ENCODE measurements at places on chromosomes 2 and 18.
A peak's percentile ranks its signal among the peaks of the same experiment; 100 is the strongest.

DNA sequence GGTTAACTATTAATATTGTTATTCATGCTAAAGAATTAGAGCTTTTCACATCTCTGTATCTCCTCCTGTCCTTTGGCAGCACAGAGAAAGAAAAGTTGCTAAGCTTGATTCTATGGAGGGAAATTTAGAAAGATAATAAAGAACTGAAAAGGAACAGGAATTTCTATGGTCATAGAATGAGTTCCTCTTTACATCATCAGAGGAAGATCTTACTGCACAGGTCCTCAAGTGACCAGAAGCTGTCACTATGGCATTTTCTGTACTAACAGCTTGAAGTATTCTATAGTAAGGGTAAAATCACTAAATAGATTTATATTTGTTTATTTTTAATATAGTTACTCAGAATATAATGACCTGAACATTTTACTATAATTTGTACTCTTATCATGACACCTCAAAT is 6.0 kb upstream of the PRKD3 start:
- DNase-seq = no peak

DNA sequence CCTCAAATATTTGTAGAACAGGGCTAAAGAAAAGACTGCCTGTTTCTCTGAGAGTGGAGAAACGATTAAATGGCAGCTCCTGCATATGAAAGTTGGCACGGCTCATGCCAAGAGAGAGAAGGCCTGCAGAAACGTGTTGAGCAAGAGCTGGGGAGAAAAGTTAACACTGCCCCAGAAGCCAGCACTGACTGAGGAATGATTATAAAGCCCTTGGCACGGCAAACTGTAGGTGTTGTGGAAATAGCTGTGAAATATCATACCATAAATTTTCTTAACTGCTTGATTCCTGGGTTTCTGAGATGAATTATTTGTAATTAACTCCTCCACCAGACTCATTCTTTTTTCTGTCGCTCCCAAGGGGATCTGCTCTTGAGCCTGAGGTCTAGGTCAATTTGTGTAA is 4.3 kb downstream of the FRZB start:
- no peak for DNase-seq

DNA sequence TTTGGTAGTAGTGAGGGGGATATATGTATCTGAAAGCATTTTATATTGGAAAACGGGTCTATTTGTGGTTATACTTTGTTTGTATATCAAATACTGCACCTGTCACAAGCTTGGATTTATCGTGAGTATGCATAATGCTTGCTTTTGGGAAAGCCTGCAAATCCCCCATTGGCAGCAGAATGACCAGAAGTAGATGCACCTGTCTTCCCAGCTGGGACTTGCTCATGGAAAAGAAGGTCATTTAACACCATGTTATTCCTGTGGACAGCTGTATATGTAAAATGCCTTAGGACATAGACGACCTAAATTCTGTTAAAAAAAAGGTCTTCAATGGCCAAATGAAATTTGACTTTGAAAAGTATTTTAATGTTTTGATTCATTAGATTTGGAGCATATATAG is 599.4 kb downstream of the XIRP2 start:
- DNase-seq = no peak

- DNase-seq = peak; percentile 2
Measured at GRCh38 chr2:154623819-154624218, 74.7 kb upstream of the KCNJ3 start.

GRCh38 chr2:149213764-149214493 is 116.5 kb upstream of the LYPD6 start:
- no peak for DNase-seq

DNA sequence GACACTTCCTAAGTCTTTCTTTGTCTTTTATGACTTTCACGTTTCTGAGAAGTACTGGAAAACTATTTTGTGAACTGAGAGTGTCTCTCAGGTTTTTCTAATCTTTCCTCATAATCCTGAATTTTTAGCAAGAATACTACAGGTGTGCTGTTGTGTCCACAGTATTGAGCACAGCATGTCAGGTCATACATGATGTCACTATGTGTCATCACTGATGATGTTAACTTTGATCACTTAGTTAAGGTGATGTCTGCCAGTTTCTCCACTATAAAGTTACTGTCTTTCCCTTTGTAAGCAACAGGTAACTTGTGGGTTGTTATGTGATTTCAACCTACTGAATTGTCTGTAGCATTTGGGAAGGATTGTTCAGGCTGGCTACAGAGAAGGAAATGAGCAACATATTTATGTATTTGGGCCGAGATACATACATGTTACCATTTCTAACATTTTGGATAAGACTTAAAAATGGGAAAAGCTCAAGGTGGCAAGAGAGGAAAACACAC is 11.1 kb downstream of the MATN3 start:
- DNase-seq = no peak

- DNase-seq = no peak
Measured at GRCh38 chr18:51603551-51603950, 406.1 kb upstream of the MEX3C start.

GRCh38 chr2:154243685-154244084 is 372.0 kb downstream of the GALNT13 start:
- no peak for DNase-seq

GRCh38 chr18:46518438-46518837 is 138.6 kb downstream of the LOXHD1 start:
- peak; percentile 8 for DNase-seq

DNA sequence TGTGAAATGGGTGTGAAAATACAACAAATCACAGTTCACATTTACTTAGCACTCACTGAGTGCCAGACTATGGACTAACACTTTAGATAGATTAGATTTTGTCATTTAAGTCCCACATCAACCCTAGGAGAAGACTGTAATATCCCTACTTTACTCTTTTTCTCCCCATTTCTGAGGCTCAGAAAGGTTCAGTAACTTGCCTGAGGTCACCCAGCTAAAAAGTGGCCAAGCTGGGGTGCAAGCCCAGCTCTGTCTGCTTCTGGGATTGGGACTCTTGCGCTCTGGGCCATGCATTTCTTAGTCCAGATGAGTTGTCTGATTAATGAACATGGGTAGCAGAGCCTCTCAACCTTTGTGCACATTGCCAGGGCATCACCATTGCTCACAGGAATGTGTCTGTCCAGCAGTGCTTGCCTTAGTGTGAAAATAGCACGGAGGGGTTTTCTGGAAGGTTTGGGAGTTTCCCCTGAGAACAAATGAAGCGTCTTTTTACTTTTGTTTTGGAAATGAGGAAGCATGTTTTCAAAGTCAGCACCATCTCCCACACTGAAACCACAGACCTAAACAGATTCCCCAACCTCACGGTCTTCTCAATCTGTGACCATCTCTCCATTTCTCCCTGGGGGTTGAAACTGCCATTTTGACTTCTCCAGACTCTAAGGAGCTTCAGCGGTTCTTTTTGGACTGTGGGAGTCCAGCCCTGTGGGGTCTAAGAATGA is 31.9 kb downstream of the NRP2 start:
- DNase-seq = no peak

- DNase-seq = peak; percentile 58
Measured at GRCh38 chr2:148582679-148583511, 61.7 kb upstream of the EPC2 start.

DNA sequence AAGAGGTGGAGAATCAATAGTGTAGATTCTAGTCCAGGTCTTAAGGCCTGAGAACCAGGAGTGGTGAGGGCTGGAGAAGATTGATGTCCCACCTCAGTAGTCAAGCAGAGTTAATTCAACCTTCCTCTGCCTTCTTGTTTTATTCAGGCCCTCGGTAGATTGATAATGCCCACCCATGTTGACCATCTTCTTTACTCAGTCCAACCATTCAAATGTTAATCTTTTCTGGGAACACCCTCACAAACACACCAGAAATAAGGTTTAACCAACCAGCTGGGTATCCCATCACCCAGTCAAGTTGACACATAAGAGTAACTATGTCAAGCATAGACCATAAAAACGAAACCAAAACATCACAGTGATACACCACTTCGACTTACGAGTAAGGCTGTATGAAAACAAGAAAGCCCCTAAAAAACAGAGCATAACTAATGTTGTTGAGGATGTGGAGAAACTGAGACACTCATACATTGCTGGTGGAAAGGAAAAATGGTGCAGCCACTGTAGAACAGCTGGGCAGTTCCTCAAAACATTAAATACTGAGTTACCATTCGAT is 57.5 kb downstream of the SLC35F5 start:
- no peak for DNase-seq

DNA sequence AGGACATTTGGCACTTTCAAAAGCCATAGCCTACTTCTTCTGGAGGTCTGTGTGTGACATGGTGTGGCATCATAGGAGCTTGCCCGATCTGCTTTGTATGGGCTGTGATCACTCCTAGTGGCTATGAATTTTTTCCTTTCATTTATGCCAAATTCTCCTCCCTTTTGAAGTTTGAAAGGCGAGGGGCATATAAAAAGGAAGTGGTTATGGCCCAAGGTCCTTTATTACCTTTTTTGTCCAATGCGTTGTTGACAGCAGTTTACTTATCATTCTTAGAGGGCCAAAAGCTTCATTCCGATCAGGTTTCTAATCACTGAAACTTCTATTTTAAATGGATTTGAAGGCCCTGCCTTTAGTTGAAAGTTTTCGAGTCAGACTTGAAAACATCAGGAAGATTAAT is 224.3 kb upstream of the FOSL2 start:
- DNase-seq = no peak

GRCh38 chr18:75330308-75330707 is 97.2 kb downstream of the SMIM21 start:
- DNase-seq = no peak

DNA sequence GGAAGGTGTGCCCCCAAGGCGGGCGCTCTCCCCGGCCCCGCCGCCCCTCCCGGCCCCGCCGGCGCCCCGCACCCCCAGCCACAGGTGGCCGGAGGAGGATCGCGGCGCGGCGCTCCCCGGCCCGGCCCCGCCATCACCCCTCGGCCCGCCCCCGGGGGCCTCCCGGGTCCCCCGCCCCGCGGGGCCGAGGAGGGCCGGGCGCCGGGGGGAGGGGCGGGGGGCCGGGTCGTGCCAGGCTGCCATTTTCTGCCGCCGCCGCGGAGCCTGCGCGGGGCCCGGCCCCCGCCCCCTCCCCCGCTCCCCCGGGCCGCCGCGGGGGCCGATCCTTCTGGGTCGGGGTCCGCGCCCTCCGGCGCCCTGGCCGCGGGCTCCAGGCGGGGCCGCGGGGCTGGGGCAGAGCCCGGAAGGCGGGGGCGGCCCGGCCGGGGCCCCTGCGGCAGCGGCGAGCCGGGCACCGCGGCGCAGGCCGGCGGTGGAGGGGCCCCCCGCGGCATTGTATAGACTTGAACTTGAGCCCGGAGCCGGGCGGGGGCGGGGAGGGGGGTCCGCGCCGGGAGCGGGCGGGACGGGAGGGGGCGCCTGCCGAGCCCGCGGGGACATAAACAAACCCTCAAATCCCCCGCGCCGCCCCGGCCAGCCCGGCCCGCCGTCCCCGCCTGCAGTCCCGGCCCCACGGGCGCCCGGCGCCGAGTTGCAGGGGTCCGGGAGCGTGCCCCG is 556 bp downstream of the DNMT3A start:
- peak; percentile 14 for DNase-seq

DNA sequence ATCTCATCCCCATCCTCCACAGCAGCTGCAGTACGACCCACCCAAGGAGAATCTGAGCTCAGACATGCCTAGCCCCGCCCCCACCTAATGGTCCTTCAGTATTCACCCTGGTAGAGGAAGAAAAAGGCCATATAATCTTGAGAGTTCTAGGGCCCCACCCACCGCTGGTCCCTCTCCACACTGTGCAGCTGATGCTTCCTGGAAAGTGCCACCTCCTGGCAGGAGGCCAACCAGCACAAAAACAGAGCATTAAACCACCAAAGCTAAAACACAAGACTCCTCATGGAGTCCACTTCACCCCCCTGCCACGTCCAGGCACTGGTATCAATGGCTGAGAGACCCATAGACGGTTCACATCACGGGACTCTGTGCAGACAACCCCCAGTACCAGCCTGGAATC is 40.7 kb downstream of the MC4R start:
- no peak for DNase-seq

DNA sequence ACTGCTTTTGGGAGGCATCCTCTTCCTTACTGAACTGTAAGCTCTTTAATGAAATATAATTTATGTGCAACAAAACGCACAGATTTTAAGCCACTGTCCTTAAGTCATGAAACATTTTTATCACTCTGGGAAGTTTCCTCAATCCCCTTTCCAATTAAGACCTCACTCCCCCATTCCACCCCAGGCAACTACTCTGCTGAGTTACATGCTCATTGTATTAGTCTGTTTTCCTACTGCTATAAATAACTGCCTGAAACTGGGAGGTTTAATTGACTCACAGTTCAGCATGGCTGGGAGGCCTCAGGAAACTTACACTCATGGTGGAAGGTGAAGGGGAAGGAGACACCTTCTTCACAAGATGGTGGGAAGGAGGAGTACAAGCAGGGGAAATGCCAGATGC is 46.5 kb upstream of the KCNE4 start:
- peak; percentile 13 for DNase-seq

DNA sequence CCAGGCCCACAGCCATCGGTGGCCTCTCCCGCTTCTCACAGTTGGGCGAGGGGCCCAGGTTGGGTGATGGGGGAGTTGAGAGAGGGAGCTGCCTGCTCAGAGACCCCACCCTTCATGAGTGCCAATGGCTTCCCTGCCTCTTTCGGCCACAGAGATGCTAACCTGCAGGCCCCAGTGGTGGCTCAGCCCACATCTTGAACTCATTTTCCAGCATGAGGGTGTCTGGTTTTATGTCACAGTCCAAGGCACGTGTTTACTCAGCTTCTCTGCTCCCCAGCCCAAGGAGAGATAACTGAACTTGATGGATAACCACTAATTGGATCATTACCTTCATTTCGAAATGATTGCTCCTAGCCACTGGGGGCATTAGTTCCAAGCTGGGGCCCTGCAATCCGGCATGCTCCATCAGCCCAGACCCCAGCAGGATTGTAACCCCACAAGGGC is 45.9 kb upstream of the SIX2 start:
- DNase-seq = no peak

- DNase-seq = no peak
Measured at GRCh38 chr2:23241121-23241520, 143.9 kb upstream of the KLHL29 start.

GRCh38 chr18:14959550-14959949 is 211.6 kb downstream of the ANKRD30B start:
- DNase-seq = no peak

DNA sequence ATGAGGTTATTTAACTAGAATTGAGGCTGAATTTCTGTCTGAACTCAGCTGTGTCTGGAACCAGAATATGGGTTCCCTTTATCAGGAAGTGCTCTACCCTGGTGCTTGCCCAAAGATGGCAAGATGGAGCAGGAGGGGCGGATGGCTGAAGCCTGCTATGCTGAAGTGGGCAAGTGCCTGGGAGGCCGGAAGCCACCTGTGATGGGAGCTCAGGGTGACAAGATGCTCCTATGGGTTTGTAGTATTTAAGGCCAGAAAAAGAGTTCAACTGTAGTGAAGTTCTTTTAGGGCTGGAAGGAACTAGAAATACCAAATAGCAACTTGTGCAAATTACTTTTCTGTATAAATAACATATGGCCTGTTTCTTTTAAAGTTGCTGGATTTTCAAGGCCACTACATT is 808.9 kb upstream of the RAB6C start:
- DNase-seq = no peak

GRCh38 chr18:26791676-26792075 is 73.8 kb downstream of the AQP4 start:
- DNase-seq = no peak

- DNase-seq = no peak
Measured at GRCh38 chr2:66145490-66145889, 289.4 kb upstream of the MEIS1 start.
